NCI-H1930 (cell line): ENCODE measurements at places on chromosomes 6 and 20.

GRCh38 chr6:166025149-166025898 lies 142.3 kb downstream of the TBXT start:
- DNase-seq: no peak

- no peak for DNase-seq
These were observed 103.6 kb downstream of the COL12A1 start for GRCh38 chr6:75102301-75102700.

- DNase-seq: no peak
These were observed 217.3 kb upstream of the SULF2 start for GRCh38 chr20:48002517-48002970.

DNA sequence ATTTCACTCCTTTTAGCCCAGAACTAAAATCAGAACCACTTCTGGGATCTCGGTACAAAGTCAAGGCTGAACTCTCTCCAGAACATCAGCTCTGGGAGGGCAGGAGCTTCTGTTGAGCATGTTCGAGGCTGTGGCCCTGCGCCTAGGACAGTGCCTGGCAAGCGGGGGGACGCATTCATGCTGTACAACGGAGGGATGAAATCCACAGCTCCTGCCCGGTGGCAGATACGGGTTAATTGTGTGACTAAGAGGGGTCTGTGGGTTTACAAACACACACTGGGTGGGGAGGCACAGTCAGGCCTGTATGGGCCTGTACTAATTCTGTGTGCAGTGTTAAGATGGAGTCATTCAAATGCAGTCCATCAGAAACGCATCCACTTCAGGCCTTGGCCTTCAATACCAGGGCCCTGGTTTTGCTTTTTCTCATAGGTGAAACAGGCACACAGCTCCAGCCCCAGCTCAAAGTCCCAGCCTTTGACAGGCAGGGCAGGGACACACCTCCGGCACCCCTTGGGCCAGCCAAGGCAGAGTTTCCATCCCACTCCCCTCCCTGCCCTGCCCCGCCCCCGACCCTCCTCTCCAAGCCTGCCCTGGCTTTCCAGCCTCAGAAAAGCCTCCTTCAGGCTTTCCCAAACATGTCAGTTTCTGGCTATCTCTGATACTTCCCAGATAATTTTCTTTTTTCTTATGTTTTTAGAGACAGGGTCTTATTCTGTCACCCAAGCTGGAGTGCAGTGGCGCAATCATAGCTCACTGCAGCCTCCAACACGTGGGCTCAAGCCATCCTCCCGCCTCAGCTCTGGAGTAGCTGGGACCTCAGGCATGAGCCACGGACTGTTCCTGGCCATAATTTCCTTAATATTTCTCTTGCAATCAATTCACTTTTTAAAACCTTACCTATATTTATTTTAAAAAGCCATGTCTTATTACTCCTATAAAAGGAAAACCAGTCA lies 109.8 kb downstream of the SULF2 start:
- DNase-seq: no peak

- no peak for DNase-seq
These were observed 66.3 kb downstream of the ATXN1 start for GRCh38 chr6:16694781-16695578.

DNA sequence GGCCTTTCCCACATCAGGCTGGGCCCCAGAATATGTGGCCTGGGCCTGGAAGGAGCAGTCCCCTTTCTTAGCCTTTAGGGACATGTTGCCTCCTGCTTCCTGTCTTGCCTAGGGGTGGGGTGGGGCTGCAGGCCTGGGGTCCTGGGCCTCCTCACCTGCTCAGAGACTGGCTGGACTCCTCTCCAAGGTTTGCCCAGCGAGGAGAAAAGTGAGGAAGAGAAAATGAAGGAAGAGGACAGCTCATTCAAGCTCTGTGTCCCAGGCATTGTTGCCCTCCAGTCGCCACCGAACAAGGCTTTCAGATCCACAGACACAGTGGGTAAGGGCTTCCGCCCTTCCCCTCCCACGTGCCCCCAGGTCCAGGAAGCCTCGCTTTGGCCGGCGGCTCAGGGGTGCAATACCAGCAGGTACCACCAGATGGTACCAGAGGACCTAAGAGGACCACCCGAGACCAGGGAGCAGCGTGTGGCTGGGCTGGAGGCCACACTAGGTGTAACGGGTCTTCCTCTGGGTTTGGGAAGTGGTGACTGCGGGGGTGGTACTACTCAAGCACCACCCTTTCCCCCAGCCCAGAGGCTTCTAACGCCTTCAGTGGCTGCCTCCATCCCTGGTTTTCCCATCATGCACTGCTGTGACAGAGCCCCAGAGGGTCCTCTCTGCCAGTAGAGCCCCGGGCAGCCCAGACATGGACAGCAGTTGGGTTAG lies 5.5 kb upstream of the BAK1 start:
- DNase-seq: peak; percentile 61

DNA sequence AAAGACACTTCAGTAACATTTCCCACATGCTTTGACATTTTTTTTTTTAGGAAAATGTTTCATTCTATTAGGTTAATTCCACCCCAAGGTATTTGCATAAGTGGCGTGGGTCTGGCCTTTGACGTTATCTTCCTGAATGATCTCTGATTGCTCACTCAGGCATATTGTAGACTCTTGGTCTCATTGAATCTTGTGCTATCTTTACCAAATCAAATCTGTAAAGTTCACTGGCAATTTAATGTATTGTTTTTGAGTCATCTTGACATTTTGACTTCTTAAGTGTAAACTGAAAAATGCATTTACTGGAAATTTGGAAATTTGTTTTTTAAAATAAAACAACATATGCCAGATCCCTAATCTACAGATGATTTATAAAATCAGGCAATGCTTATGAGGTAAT lies 16.0 kb upstream of the VIP start:
- no peak for DNase-seq

GRCh38 chr20:6490849-6491248 lies 276.6 kb upstream of the BMP2 start:
- no peak for DNase-seq

DNA sequence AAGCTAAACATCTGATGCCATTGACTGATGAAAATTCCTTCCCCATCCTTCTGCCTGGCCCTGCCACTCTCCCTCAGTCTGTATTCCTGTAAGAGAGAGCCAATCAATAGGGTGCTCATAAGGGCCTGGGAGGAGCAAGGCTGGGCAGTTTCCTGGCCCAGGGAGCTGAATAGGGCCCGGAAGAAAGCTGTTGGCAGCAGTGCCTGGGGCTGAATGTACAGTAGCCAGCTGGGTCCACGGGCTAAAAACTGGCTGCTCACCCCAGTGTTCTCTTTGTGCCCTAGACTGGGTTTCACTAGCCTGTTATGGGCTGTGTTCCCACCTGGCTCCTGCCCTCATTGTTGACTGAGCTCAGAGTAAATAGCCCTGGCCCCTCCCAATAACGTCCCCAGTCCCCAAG lies 1.7 kb upstream of the WFDC2 start:
- no peak for DNase-seq

DNA sequence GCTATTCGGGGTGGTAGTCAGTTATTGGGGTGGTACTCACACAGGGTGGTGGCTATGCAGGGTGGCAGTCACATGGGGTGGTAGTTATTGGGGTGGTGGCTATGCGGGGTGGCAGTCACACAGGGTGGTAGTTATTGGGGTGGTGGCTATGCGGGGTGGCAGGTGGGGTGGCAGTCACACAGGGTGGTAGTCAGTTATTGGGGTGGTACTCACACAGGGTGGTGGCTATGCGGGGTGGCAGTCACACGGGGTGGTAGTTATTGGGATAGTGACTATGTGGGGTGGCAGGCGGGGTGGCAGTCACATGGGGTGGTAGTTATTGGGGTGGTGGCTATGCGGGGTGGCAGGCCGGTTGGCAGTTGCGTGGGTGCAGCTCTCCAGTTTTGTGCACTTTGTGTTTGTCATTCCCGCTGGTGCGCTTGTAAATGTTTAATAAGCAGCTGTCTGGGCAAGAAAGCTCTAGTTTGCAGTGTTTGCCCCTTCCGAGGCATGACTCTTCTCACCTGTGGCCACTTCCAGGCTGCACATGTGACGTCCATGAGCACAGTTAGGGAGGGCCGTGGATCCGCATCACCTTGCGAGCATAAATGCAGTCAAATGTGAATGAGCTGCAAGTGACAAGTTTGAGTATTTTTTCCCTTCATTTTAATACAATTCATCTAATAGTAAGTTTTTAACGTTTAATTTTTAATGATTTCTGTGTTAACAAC lies 219.0 kb upstream of the CST7 start:
- DNase-seq: no peak

- DNase-seq: no peak
These were observed 44.7 kb downstream of the OR2B6 start for GRCh38 chr6:28001751-28002150.

DNA sequence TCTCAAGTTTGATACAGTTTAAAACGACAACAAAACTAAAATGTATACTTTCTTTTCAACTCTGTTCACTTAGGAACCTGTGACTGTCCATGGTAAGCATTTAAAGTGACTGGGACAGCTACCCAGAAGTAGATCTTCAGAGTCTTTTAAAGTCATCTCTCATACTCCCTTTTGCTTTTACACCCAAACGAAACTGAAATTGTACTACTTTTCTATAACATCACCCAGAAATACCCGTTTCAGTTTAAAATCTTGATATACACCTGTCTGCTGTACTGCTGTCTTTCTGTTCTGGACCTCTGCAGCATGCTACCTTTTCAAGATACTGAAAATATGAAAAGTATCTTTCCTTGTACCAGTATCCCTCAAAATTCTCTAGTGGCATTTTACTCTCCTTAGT lies 170.4 kb upstream of the THEMIS start:
- no peak for DNase-seq

GRCh38 chr6:156776470-156776839 lies 723 bp upstream of the ARID1B start:
- no peak for DNase-seq

DNA sequence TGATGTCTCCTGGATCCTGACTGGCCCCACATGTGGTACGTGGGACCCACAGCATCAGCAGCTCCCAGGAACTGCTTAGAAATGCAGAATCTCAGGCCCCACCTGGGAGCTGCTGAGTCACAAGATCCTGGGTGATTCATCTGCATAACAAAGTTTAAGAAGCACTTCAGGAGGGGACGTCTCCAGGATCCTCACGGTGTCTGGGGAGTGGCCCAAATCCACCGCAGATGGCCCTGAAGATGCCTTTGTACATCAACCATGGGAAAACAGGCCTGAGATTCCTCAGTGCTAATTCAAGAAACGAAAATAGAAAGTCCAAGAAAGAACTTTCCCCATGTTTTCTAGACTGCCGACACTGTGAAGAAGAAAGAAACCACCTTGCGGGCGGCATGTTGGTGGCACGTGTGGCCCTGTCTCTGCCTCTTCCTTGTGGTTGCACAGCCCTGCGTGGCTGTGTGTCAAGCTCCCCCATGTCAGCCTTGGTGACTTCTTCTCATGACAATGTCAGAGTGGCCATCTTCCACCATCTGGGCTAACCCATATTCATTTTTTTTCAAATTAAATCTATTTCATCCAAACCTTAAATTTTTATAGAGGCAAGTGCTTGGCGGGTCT lies 26.1 kb downstream of the RRBP1 start:
- DNase-seq: no peak

- no peak for DNase-seq
These were observed 81.1 kb downstream of the STXBP5 start for GRCh38 chr6:147285087-147285855.

DNA sequence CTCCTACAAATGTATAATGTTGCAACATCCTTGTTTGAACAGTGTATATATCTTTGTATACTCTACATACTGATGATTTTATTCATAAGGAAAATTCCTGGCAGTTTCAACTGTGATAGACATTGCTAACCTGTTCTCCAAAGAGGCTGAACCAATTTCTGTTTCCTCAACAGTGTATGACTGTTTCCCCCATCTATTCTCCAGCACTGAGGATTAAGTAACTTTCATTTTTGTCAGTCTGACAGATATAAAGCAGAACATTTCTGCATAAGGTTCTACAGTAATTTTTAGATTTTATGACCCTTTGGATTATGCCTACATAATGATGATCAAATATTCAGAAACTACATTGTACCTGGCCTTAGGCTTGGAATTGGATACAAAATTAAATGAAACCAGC lies 9.9 kb downstream of the PPP1R16B start:
- DNase-seq: no peak

DNA sequence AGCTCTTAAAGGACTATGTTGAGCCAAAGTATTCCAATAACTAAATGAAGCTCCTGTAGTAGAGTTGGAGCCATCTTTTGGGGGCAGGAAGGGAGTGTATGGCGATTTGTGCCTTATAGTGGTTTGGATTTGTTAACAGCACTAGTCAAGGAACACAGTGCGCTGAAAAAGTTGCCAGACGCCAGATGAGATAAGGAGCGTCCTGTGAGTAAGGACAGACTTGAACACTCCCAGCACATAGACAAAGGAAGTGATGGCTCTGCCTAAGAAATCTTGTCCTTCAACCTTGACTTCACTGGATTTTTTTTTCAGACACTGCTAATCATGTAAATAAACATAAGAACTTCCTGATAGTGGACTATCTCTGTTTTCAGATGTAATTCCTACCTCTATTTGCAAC lies 136.9 kb downstream of the TRMT11 start:
- DNase-seq: no peak

GRCh38 chr20:53579581-53580375 lies 13.9 kb downstream of the ZNF217 start:
- no peak for DNase-seq

GRCh38 chr20:51339721-51340450 lies 202.6 kb downstream of the NFATC2 start:
- no peak for DNase-seq

DNA sequence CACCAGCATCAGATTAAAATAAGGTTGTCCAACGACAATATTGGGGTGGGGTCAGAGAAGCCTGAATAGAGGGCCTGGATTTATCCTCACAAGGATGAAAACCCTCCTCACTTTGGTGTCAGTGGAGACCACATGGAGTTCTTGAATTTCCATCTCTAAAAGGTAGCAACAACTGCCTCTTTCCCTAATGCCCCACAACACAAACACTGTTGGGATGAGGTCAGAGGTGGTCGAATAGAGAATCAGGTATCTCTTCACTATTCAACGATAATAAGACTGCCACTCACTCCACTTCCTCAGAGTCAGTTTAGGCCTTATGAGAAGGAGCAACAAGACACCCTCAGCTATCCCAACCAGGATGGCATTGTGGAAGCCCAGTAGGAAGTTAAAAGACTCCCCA lies 596.1 kb downstream of the HTR1B start:
- no peak for DNase-seq

DNA sequence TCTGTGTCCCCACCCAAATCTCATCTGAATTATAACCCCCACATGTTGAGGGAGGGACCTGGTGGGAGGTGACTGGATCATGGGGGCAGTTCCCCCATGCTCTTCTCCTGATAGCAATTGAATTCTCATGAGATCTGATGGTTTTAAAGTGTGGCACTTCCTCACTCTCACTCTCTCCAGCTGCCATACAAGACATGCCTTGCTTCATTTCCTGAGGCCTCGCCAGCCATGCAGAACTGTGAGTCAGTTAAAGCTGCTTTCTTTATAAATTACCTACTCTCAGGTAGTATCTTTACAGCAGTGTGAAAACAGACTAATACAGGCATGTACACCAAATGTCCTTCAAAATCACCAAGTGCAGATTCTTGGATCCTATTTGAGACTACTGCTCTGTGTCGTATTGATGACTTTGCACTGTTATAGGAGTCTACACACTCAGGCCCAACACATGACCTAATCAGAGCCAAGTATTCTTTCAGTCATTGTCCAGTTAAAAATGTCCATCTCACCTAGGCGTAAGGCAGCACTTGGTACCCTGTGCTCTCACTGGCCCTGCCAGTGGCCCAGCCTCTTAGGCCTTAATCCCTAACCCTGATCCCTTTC lies 52.8 kb upstream of the UST start:
- DNase-seq: no peak
